ENCODE measurements at places on chromosomes 4 and X.

GRCh38 chr4:82247629-82248028 lies 126.2 kb downstream of the HNRNPD start:
- no peak for DNase-seq

GRCh38 chr4:85703096-85703495 lies 228.1 kb downstream of the ARHGAP24 start:
- DNase-seq: no peak

DNA sequence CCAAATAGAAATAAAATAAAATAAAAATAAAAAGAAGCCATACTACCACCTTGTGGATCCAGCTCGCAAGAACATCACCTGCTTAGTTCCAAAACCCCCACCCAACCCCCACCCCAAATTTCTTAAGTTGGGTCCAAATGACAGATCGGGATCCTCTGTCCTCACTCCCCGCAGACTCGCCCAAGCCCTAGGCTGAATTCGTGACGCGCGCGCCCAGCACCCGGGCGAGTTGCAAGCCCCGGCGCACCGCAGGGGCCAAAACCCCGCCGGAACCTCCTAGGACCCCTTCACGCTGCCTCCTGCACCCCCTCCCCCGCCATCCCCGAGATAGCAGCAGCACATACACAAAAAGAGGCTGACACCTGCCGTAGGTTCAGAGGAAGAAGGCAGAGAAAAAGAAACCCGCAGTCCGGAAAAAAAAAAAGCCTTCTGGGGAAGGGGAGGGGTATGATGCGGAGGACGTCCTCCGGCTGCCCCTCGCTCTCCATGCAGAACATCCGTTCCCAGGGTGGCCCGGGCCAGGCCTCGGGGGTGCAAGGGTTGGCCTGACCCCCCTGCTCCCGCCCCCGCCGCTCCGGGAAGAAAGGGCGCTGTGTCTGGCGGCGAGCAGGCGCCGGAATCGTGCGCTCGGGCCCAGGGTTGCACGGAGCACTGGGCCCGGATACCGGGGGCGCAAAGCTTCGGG lies 2.6 kb downstream of the NLGN4X start:
- no peak for DNase-seq

DNA sequence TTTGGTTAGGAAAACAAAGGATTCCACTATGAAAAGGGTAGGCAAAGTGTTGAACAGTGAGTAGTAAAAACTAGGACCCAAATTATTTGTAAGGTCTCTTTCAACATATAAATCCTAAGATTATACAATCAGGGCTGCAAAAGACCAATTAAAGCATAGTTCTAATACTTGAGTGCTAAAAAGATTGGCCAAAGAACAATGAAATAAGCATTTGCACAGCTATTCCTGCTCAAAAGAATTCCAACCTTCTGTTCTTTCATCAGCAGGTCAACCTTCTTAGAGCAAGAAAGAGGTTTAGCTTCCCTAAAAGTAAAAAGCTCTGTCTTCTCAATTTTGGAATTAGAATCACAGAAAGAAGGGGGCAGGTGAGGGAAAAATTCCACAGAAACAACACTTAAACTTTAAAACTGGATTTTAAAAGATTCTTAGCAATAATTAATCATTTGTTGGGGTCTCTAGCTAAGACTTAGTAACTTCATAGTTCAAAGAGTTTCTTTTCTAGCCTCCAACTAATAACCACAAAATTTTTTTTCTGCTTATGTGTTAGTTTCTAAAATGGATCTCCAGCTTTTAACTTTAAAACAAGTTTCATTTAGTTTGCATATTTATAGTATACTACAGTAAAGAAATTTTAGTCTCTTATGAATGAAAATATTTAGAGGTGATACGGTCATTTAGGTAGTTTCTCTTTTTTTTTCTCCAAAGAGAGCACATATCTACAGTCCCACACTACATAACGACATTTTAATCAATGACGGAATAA lies 16.3 kb downstream of the TSPAN5 start:
- no peak for DNase-seq

- DNase-seq: no peak
Observed at GRCh38 chr4:38073596-38074234, 113.5 kb downstream of the PTTG2 start.

GRCh38 chrX:2242326-2242725 lies 258.4 kb downstream of the DHRSX start:
- DNase-seq: no peak

GRCh38 chrX:111262086-111262485 lies 8.2 kb downstream of the CAPN6 start:
- DNase-seq: no peak

DNA sequence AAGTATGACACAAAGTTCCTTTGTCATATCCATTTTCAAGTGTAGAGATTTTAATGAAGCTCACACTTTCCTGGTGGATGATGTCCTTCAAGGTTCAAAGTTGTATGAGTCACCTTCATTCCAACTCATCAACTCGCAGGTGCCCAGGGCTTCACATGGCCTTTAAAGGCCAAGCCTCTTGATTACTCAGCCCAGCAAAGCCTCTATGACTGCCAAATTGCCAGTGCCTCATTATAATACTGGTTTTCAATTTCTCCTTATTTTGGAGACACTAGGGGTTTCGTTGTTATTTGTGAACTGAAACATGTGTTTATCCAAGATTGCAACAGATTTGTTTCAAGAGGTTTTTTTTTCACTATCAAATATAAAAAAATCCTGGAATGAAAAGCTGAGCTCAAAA lies 45.9 kb upstream of the PPP3CA start:
- no peak for DNase-seq

GRCh38 chrX:4588056-4588455 lies 874.6 kb upstream of the PRKX start:
- no peak for DNase-seq

DNA sequence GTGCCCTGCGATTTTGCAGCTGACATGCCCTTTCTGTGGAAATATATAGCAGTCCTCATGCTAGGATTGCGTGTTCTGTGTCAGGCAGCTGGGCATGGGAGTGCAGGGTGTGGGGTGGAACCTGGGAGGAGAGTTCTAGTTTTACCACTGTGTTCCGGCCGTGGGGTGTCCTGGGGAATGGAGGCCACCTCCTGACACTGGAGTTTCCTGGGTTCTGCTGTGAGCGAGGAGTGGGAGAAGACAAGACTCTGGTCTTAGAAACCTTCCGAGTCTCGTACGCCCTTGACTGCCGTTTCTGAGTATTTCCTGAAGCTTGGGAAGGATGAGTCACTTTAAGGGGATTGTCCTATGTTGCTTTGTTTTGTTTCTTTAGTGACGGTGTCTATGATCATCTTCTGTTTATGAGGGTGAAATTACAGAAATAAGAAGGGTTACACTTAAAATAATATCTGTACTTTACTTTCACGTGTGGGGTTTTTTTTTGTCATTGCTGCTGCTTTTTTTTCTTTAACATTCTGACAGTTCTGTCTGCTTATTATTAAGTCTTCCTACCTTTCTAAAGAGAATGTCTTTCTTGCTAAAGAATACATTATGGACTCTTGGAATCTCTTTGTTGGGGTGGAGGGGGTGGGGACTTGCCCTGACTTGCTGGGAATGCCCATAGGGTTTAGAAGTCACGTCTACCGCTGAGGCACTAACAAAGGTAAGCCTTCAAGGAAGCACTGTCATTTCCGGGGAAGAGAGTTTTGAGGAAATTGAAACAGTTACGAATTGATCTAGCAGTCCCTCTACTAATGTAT lies 19.1 kb downstream of the CD99 start:
- no peak for DNase-seq

DNA sequence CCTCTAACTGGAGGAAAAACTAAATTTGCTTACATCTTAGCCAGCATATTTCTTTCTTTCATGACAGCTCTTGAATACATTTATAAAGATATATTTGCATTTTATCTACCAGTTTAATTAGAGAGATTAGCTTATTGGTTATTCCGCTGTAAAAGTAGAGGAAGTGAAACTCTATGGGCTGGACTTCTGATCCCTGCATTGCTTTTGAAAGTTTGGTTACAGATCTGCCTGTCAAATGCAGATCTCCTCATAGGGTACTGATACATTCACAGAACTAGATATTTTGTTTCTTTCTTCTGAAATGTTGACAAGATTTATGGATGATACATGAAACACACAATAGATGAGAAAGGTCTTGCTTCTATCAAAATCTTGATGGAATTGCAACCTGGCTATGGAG lies 581.4 kb upstream of the AADAT start:
- no peak for DNase-seq

- DNase-seq: no peak
Observed at GRCh38 chr4:82708982-82709381, 89.6 kb downstream of the SCD5 start.

- DNase-seq: no peak
Observed at GRCh38 chr4:74640111-74640903, 154.0 kb downstream of the BTC start.

- no peak for DNase-seq
Observed at GRCh38 chrX:114582698-114583395, 1.0 kb upstream of the HTR2C start.

GRCh38 chr4:111605111-111605510 lies 540.1 kb upstream of the FAM241A start:
- no peak for DNase-seq

DNA sequence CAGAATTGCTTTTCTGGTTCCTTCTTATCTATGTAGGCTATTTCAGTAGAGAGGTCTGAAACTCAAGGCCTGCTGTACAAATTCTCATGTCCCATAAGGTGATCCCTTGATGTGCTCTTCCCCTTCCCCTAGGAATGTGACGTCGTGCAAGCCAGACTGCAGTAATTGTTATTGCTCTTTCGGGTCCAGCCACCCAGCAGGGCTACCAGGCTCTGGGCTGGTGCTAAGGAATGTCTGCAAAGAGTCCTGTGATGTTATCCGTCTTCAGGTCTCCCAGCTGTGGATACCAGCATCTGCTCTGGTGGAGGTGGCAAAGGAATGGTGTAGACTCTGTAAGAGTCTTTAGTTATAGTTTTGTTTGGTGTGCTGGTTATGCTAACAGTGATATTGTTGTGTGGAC lies 378.7 kb downstream of the C4orf33 start:
- DNase-seq: no peak

Measured in cortex of kidney (tissue), 1 donor.